ENCODE measurements at places on chromosomes 12 and 14.

DNA sequence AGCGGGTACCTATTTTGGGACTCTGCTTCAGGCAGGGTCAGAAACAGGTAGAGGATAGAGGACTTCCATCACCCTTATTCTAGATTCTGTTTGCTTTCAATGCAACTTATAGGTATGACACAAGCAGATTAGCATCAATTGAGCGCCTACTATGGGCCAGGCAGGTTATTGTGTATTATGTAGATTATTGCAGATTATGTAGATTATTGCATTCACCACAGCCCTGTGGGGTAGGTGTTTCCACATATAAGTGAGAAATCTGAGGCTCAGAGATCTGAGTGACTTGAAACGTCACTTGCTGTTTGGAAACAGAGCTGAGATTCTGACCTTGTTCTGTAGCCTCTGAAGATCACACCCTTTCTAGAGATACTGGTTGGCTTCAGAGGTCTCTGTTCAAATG, 25.7 kb upstream of the SERPINA4 start:
- DNase-seq, result no peak

- no peak for DNase-seq
Measured at GRCh38 chr12:99045158-99045557, 400.1 kb downstream of the APAF1 start.

DNA sequence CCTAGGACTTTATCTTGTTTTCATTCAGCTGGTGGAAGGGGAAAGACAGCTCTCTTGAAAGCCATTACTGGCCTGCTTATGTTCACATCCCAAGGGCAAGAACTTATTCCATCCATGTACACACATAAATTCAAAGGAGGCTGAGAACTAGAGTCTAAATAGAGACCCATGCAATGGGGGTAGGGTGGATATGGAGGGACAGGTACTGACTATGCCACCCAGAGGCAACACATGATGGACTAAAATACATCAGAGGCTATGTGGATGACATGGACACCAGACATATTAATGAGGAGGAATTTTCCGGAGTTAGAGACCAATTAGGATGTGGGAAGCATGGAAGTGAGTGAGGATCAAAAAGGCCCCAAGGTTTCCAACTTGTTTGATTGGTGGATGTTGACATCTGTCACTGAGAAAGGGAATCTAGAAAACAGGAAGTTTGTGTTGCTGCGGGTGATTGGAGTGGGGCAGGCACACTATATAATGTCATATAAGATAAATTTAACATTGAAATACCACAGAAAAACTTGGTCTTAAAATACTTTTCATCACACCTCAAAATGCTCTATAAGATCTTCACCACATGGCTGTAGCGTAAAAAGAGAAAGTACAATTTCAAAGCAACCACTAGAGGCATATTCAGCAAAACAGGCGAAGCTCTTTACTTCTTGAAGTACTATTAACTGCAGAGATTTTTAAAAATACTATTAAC, 130.4 kb downstream of the GRIP1 start:
- no peak for DNase-seq

DNA sequence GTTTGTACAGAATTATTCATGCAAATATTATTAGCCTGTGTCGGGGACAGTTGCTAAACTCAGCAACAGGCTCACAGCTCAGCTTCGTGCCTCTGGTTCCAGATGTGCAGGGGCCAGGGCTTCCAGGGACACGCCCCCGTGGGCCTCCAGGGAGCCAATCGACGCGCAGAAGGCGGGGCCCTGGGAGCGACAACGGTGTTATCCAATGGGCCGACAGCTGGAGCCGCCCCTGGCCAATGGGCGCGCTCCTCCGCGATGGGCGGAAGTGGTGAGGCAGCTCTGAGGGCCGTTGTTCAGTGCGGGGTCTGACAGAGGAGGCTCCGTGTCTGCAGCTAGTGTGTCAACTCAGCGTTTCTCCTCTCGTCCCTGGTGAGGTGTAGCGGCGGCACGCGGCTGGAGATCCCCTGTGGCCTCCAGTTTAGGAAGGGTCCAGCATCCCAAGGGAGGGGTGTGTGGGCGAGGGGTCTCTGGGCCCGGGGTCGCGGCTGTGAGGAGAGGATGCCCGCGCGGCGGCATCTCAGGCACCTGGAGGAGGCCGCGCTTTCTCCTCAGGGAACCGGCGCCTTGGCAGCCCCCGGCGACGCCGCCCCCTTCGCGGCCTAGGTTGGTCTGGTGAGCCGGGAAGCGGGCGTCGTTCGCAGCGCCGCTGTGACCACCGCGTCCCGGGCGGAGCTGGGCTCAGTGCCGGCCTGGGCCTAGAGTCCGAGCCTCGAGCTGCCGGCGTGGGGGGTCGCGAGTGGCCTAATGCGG, at the start of gene TRAFD1:
Gene TRAFD1, plus strand, starts transcription at position 311 of the 750 bp plus-strand sequence. CDS start 4,963 bp downstream, outside the sequence.
- DNase-seq, result peak; percentile 79

GRCh38 chr12:111868676-111869588, 26.9 kb downstream of the MAPKAPK5 start:
- DNase-seq, result no peak

DNA sequence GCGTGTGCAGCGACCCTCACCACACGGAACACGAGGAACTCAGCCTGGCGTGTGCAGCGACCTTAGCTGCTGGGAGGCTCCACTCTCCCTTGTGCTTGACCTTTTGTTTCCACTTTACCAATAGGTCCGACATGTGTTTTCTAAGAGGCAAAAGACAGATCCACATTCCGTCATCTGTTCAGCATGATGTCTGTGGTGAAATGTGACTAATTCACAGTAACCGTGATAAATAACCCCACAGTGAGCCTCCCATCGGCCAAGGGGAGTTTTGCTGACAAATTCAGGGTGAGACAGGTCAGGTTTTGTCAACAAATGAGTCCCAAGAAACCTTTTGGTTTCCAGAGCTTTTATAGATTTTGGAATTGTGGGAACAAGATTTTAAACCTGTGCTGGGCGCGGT, 55.9 kb downstream of the MOK start:
- DNase-seq, result no peak

- no peak for DNase-seq
Measured at GRCh38 chr14:82546401-82546800, 1012.7 kb upstream of the SEL1L start.

DNA sequence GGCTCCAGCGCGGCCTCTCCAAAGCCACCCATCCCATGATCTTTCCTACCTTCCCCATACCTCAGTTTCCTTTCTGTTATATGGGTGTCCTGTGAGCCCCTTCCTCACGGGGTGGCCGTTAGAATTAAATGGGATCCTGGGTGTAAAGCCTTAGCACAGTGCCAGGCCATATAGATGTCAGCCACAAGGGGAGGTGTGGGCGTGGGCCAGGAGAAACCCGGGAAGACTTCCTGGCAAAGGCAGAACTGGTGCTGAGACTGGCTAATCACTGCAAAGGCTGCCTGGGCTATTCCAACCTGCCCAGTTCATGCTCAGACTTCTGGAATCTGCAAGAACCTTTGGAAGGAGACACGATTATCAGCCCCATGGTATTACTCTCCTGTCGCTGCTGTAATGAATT, 11.0 kb upstream of the NCOR2 start:
- no peak for DNase-seq

GRCh38 chr14:55572578-55572977, 7.4 kb upstream of the KTN1 start:
- no peak for DNase-seq

GRCh38 chr14:99713972-99714371, 29.9 kb downstream of the CYP46A1 start:
- DNase-seq, result no peak

DNA sequence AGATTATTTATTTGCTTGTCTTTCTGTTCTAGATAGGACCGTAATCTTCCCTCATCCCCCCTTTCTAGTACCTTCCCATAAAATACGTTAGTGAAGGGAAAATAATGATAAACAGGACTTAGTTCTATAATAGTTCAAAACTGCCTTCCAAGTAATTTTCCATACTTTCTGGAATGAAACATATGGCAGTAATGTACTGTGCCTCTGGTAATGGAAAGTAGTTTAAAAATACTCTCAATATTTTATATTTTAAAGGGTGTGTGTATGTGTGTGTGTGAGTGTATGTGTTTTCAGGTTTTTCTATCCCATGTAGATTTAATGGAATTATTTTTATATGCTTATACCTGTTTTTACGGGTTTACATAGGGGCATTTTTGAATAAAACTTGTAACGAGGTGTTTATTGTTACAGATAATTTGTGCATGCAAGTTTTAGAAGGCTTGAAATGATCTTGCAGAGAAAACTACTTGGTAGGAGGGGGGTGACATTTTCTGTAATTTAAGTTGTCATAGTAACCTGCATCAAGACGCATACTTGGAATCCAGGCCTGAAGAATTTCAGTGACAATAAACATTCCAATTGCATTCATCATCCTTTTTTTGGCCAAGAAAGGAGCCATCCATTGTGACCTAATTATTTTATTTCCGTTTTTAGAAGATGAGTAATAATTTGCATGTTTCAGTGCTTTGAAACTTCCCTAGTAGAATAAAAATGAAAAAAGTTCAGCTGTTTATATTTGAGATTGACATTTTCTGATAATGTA, 38.9 kb downstream of the RASSF8 start:
- no peak for DNase-seq

DNA sequence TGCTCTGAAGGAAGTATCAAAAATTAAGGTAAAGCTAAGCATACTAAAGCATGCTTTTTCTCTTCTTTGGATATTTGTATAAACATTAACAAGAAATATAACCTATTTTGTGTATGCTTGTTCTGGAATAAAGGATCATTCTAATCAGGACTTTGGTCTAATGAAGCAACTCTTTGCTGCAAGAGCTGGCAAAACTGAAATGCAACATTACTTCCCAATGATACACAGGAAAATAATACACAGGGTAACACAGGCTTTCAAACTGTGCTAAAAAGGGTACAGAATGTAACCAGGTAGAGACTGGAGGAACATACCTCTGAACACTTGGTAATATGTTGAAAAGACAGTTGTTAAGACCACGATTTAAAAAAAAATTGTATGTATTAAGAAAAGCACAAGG, 222.5 kb upstream of the DIO2 start:
- DNase-seq, result no peak

DNA sequence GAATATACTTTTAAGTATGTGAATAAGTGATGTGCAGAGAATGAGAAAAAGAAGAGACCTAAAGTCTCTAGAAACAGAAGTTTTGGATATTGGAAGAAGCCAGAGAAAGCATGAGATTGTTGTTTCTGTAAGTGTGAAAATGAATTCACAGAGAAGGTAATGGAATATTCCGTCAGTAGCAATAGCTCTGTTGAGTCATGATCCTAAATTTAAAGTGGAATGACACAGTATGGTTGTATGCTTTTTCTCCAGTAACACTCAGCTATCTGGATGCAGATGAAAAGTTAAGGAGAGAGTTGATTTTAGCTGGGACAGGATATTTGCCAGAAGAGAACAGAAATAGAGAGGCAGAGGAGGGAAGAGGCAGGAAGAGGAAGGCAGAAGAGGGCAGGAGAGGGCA, 1166.3 kb downstream of the GALC start:
- no peak for DNase-seq

- no peak for DNase-seq
Measured at GRCh38 chr14:54483073-54483745, 5.6 kb downstream of the GMFB start.

- DNase-seq, result no peak
Measured at GRCh38 chr14:105241641-105242040, 6.7 kb upstream of the BTBD6 start.

GRCh38 chr14:73723797-73724661, 9.8 kb upstream of the PNMA1 start:
- DNase-seq, result no peak

DNA sequence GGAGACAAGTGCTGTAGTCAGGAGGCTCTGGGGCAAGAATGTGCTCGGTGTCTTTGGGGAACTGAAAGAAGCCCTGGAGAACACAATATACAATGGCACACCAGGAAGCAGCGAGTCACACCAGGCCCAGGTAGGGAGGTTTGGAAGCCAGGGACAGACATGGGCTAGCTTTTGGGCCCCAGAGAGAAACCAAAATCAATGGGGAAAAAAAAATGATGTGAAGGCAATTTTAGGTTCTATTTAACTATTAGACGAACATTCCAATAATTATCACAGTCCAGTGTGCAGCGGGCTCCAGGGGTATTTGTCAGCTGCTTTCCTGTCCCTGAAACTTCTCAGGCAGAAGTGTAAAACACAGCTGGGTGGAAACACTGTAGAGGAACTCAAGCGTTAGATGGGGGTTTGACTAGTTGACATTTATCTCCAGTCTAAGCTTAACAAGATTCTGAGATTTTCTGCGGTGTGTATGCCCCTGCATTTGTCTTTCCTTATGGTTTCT, 21.8 kb upstream of the EGLN3 start:
- no peak for DNase-seq

DNA sequence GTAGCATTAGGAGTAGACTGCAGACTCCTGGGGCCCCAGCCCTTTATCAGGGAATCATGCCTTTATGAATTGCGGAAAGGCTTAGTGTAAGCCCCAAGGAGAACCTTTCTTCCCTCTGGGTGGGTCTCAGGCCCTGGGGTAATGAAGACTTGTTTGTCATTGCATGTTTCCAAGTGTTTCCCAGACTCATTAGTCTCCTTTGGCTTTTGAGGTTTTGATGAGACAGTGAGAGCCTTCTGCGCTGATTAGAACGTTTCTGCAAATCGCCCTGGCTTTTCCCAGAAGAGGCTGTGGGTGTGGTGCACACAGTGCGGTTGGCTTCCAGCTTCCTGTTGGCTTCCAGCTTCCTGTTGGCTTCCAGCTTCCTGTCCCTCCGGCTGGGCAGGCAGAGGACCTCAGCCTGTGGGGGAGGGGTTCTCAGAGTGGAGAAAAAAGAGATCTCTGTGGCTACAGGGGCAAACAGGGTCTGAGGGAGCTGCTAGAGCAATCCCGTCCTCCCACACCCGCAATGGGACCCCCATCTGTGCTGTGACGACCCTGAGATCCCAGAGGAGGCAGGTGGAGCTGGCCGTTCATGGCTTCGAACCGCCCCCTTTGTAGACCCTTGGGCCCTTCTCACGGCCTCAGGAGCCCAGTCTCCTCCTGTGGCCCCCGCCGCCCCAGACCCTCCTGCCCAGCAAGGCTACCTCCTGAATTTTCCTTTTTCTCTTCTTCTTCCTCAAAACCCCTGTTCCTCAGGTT, 42.1 kb downstream of the GPR68 start:
- DNase-seq, result no peak

- DNase-seq, result no peak
Measured at GRCh38 chr14:23154964-23155587, 28.4 kb downstream of the SLC7A8 start.

DNA sequence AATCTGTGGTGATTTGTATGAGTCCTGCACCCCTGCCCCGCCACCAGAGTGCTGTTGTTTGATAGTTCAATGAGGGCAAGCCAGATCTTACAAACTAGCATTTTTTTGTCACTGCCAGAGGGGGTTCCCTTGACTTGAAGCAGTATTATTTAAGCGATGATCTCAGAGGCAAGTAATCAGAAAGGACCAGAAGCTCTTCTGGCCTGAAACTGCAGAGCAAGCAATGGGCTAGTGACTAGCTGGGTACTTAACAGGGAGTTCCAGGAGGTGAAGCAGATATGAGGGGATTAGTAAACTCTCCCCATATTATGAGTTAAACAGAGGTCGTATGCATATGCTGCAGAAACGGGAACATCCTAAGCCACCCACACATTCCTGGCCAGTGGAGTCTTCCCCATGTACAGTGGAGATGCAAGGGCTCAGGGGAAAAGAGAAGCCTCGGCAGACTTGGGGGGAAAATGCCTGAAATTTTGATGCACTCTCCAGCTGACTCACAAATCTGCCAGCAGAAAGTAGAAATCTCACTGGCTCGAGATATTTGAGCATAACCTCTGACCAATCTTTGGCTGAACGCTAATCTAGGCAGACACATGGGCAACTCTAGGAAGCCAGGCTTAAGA, 8.3 kb upstream of the CRACR2A start:
- no peak for DNase-seq

GRCh38 chr14:34682787-34683321, 31.5 kb downstream of the CFL2 start:
- DNase-seq, result no peak

Data from NCI-H2081 treated with DMSO at 0.1 percent for 48 hours (cell line).